ENCODE measurements at places on chromosomes 3 and 15.

DNA sequence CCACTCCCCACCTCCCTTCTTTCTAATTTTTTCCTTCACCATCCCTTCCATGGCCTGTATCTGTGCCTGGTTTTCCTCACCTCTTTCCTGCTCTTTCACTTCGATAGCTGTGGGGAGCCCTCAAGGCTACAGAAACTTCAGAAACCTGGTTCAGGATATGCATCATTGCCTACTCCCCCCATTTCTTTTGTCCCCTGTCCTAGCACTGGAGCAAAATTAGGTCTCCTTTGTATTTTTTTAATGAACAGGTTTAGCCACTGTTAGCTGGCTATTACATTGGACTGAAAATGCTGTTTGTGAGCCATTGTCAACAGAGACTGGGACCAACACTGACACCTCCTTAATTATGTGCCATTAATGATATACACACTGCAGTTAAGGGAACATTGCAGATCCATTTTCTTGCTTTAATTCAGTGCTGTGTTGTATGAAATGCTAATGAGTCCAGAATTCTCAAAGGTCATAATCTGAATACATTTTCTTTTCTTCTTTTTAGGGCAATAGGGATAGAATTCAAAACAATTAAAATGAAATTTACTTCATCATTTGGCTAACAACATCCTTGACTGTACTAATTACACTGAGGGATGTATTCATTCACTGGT lies 138.6 kb downstream of the PDCD6IP start:
- no peak for DNase-seq

DNA sequence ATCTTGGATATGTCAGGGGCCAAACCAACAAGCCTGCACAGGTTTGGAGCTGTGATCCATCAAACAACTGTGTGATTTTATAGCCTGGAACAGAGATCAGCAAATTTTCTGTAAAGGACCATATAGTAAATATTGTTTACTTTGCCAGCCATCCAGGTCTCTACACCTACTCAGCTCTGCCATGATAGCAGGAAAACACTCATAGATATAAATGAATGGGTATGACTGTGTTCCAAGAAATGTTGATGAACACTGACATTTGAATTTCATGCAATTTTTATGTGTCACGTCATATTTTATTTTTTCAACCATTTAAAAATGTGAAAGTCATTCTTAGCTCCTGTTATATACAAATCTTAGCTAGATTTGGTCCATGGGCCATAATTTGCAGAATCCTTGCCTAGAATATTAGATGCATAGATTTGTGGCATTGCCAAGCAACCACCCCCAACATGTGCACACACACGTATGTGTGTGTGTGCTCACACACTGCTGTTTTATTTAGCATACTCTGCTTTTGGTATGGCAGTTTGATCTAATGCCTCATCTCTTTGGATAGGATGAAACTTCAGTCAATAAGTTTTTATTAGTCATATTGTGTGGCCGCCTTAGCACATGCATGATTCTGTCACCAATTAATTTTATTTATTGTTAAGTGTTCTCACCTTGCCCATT lies 6.4 kb downstream of the ATXN7 start:
- DNase-seq, result no peak

GRCh38 chr3:1535361-1535760 lies 442.5 kb downstream of the CNTN6 start:
- DNase-seq, result no peak

- DNase-seq, result no peak
Observed at GRCh38 chr15:81924729-81925128, 121.1 kb downstream of the MEX3B start.

GRCh38 chr15:76812381-76812780 lies 92.8 kb downstream of the SCAPER start:
- no peak for DNase-seq

GRCh38 chr3:39255503-39256325 lies 24.1 kb downstream of the CX3CR1 start:
- no peak for DNase-seq

DNA sequence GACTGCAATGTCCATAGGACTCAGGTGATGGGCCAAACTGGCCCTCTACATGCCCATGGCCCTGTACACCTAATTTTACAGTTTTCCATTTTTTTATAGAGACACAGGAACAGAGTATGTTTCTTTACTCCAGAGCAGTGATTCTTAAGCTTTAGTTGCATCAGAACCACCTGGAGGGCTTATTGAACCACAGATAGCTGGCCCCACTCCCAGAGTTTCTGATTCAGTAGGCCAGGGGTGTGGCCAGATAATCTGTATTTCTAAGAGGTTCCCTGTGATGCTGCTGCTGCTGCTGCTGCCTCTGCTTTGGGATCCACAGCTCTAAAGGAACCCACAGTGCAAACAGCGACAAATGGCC lies 5.1 kb downstream of the RBP1 start:
- DNase-seq, result peak; percentile 29

DNA sequence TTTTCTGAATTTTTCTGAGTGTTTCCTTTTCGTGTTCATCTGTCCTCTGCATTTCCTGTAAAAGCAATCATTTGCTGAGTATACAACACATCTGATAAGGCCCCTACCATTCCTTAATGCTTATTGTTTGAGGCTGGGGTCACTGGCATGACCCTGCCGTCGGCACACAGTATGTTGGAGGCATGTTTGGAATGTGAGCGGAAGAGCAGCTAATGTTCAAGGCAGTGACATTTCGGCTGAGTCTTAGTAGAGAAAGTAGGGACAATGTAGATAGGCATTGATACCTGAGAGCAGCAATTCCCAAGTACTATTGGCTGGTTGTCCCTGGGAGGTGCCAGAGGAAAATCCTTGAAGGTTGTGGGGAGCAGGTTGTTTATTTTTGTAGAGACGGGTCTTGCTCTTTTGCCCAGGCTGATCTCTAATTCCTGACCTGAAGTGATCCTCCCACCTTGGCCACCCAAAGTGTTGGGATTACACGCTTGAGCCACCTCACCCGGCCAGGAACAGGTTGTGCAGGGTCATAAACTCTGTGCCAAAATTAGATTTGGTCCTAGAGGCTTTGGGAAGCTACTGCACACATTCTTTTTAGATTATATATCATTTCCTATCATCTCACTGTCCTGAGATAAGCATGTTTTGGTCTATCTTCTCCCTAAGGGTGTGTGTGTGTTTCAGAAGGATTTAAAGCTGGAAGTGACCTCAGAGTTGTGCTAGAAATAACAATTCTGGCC lies 13.5 kb downstream of the PTPN23 start:
- DNase-seq, result no peak

DNA sequence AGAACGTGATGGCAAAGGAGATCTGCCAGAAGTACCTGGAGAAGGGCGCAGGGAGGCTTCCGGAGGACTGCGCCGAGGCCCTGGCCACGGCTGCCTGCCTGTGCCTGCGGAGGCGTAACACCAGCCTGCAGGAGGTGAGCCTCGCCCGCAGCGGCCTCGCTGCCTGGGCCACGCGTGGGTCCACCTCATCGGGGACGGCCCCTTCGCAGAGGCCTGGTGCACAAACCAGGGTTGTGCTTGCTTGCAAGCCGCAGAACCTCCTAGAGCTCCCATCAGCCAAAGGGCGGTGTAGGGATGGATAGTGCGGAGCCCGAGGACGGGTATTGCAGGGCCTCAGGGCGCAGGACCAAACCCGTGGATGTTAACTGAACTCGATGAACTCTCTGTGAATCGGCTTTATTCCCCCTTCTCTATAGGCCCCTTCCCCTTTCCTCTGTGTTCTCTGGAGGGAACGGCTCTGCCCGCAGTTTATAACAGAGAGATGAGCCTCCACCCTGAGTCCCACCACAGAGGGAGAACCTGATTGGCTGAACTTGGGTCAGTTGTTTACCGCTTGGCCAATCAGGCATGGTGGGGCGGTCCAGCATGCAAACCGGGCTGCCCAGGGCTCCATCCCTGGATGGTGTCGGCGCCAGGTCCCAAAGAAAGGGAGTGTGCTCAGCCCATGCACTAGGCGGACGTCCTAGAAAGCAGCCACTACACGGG lies 13.6 kb upstream of the TATDN2 start:
- no peak for DNase-seq

DNA sequence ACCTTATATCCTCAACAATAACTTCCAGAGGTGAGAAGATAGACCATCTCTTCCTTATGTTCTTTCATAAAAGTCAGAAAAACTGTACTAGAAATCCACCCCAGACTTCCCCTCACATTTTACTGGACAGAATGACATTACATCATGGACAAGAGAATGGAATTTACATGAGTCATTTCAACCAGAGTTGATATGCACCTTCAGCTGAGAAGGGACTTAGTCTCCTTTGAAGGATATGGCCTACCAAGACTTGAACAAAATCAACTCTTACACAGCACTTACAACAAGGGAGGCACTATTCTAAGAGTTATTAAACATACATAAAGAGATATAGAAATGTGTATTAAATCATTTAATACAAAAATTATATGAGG lies 380.0 kb upstream of the DPH6 start:
- no peak for DNase-seq

DNA sequence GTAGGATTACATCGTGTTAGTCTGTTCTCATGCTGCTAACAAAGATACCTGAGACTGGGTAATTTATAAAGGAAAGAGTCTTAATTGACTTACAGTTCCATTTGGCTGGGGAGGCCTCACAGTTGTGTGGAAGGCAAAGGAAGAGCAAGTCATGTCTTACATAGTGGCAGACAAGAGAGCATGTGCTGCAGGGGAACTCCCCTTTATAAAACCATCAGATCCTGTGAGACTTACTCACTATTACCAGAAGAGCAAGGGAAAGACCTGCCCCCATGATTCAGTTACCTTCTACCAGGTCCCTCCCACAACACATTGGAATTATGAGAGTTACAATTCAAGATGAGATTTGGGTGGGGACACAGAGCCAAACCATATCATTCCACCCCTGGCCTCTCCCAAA lies 3.4 kb downstream of the SLC25A26 start:
- DNase-seq, result no peak
